EH (cell line): ENCODE measurements at places on chromosomes 7 and 10.

- DNase-seq = peak; percentile 41
These were observed 713 bp downstream of the LZTS2 start for GRCh38 chr10:101000127-101000914.

DNA sequence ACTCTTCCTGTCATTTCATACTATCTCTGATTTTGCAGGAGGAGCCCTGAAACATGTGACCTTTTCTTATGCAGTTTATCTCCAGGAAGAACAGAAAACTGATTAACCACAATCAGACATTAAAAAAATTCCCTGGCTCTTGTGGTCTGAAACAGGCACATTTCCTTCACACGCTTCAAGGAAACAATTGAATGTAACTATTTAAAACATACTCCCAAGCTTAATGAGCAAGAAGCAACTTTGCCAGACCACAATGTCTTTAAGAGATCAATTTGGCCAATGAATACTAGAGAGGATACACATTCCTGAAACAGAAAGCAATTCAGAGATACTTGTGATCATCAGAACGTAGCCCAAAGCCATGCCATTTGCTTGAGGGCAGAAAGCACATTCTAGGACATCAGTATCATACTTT lies 65.8 kb downstream of the PIP4K2A start:
- peak; percentile 94 for DNase-seq

- DNase-seq = no peak
These were observed 1.8 kb downstream of the LFNG start for GRCh38 chr7:2521341-2521745.

GRCh38 chr7:55325371-55325792 lies 39.8 kb upstream of the LANCL2 start:
- DNase-seq = peak; percentile 96

GRCh38 chr10:86348321-86349210 lies 18.0 kb downstream of the GRID1 start:
- no peak for DNase-seq

- DNase-seq = no peak
These were observed 34.5 kb downstream of the CLEC2L start for GRCh38 chr7:139557857-139558581.
